ENCODE measurements at places on chromosomes 7 and 10.

GRCh38 chr10:129728246-129728820 lies 235.7 kb downstream of the EBF3 start:
- DNase-seq, result no peak

GRCh38 chr10:127203067-127203466 lies 6.7 kb upstream of the INSYN2A start:
- DNase-seq, result no peak

DNA sequence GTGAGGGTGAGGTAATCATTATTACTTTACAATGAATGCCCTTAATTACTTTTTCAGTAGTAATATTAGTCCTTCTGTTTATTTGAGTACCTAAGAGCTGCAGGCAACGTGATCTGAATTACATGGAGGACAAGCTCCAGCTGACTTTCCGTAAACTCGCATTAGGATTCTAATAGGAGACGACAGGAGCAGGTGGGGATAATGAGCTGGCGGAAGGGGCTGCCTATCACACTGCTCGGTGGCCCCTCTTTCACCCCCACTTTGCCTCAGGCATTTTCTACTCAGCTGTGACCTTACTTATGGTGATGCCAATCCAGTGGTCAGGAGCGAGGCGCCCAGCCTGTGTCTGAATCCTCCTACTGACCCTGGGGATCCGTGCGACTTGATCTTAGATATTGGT lies at the start of gene C7orf33:
Gene C7orf33 (plus strand): TSS at position 296 of the 400 bp plus-strand sequence. CDS start 160 bp downstream, outside the sequence.
- no peak for DNase-seq

DNA sequence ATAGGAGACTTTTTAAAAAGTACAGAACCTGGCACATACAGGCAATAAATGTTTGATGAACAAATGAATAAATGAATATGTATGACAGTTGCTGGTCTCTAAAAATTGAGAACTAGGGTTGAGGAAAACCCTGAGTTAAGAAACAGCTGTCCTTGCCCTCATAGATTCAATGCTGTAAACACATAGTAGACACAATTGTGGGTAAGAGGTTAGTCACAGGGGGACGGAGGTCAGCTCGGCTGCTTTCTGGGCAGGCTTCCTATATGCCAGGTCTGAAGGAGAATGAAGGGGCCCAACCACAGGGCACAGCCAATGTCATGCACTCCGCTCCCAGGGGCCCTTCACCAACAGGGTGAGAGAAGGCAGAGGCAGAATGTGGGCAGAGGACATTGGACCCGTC lies 143.3 kb upstream of the RSU1 start:
- DNase-seq, result no peak

- no peak for DNase-seq
Measured at GRCh38 chr7:12085516-12085915, 125.6 kb upstream of the TMEM106B start.
